Aorta (tissue), 5 donors: ENCODE measurements at places on chromosomes 16 and 17. TPM values are rescaled to one million over a fixed set of nuclear protein-coding genes. Genes with fewer than 3 reads are reported as not detected.
A peak's percentile ranks its signal among the peaks of the same experiment; 100 is the strongest.

DNA sequence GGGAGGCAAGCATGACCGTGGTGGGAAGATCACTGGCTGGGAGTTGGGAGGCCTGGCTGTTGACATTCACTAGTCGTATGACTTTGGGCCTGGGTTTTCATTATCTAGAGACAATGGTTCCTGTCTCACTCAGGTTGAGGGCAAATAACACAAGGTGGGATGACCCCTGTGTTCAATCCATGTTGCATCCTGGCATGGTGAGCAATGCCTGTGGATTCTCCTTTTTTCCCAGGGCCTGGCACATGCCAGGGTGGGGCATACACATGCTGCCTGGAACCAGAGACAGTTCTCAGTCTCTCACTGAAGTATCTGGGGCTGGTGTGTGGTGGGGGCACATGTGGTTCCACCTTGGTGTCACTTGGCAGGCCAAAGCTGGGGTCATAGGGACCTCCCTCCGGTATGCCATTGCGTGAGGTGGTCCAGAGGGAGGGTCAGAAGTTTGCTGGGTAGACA is 5.4 kb downstream of the THRA start:
- no peak for DNase-seq

GRCh38 chr16:57386381-57386951 is 14.2 kb downstream of the CX3CL1 start:
- peak; percentile 50 for DNase-seq

GRCh38 chr16:67845291-67846062 is 1.3 kb upstream of the NUTF2 start:
- no peak for DNase-seq

GRCh38 chr16:68381363-68381724 is 67.0 kb downstream of the SMPD3 start:
- DNase-seq, result no peak

- no peak for DNase-seq
Observed at GRCh38 chr16:12162151-12162985, 185.8 kb downstream of the SNX29 start.

GRCh38 chr17:62663304-62663703 is 35.8 kb downstream of the MRC2 start:
- no peak for DNase-seq

DNA sequence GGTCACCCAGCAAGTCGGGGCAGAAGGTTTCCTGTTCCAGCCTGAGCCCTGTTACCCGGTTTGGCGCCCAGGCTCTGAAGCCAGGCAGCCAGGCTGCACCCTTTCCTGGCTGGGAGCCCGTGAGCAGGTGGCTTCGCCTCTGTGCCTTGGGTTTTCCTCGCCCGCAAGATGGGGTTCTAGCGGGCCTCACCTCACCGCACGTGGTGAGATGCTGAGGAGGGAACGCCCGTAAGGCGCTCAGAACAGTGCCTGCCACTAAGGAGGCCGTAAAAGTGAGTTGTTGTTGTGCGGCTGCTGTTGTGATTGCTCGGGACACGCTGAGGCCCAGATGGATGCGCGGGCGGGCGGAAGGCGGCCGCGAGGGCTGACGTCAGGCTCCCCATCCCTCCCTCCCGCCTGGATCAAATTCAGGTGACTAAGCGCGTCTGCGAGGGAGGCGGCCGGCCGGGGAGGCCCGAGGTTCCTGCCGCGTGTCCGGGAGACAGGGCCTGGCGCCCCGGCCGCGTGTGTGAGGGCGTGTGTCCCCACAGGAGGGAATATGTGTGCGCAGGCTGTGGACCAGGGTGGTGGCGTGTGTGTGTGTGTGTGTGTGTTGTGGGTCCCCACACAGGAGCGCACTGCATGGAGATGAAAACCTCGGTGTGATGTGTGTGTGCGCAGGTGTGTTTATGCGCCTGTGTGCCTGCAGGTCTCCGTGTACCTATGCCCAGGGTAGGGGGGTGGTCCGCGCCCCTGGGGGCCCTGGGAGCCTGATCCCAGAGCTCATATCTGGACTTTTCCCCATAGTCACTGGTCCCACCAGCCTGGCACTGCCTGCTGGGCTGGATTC is 4.3 kb downstream of the CAMKK1 start:
- peak; percentile 81 for DNase-seq

- DNase-seq, result peak; percentile 94
Observed at GRCh38 chr17:50200457-50201275, 765 bp downstream of the COL1A1 start.

DNA sequence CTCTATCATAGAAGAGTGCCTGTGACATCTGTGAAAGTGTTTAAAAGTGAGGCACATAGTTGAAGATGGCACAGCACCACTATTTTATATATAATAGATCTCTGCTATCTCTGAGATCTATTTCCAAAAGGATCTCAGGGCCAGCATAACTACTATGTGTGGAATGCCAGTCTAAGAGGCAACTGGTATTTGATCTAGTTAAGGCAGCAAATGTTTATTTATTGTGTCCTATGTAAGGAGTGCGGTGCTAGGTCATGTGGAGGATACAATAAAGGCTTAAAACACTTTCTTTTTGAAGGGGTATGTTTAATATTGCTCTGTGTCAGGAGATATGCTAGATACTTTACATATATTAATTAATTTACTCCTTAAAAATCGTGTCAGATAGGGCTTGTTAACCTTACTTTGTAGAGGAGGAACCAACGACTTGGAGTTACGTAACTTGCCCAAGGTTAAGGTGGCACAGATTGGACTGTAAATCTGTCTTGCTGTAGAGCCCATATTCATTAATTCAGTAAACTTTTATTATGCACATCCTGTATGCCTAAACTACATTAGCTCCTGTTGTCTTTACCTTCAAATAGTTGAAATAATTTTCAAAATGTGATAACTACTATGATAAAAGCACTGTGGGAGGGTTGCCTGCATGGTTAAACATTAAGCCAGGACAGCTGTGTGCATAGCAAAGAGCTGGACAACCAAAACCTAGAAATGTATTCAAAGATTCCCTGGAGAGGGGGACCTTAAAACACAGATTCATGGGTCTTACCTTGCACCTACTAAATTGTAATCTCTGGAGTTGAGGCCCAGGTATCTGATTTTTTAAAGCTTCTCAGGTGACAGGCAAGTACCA is 83.3 kb downstream of the NLK start:
- DNase-seq, result no peak

DNA sequence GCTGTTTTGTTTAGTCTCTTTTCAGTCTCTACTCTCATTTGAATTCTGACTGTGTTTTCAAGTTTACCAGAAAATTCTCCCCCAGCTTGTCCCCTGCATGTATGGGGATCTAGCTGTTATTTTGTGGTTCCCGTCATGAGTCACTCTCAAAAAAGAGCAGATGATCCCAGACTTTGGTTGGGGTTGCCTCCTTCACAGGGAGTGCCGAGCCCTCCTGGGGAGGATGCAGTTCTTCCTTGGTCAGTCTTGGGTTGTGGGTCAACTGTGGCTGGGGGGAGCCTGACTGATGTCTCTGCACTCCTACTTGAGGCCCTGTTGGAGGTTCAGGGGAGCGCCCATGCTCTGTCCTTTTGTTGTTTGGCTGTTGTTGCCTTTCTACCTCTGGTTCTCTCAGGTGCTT is 37.7 kb downstream of the EPN2 start:
- DNase-seq, result no peak

GRCh38 chr17:17987187-17987896 is 14.7 kb downstream of the DRC3 start:
- no peak for DNase-seq

DNA sequence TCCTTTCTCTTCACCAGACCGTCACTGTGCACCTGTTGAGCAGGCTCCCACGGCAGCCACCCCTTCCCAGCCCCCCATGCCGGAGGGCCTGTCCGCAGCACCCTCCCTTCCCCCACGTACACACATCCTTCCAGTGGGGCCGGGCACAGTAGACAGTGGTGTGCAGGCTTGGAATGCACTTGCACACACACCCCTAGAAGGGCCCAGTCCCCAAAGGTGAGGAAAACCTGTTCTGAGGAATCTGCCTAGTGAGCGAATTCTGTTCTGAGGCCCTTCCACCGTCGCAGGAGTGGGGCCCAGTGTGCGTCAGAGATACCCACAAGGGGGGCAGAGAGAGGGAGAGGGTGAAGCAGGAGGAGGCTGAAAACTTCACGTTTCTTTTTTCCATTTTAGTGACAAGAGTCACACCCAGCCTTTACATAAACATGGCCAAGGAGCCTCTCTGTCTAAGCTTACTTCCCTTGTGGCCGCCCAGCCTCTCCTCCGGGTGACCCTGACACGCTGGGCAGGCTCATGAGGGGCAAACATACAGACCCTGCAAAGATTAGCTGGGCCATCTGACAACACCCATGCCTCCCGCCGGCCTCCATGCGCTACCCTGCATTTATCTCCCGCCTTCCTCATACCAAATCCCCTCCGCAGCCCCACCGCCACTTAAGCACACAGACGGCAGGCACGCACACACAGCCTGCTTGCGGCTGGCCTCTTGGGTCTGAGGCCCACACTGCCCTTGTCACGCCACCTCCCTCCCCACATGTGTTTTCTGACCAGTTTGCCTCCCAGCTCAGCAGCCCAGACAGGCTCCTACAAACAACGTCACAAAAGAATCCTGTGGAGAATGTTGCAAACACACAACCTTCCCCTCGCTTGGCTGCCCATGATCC is 1.8 kb downstream of the ZBTB4 start:
- DNase-seq, result peak; percentile 83

- no peak for DNase-seq
Observed at GRCh38 chr16:13791095-13791494, 128.9 kb upstream of the ERCC4 start.

GRCh38 chr17:31269036-31269577 is 27.9 kb downstream of the OMG start:
- no peak for DNase-seq

GRCh38 chr17:55770196-55770870 is 19.5 kb downstream of the PCTP start:
- no peak for DNase-seq

DNA sequence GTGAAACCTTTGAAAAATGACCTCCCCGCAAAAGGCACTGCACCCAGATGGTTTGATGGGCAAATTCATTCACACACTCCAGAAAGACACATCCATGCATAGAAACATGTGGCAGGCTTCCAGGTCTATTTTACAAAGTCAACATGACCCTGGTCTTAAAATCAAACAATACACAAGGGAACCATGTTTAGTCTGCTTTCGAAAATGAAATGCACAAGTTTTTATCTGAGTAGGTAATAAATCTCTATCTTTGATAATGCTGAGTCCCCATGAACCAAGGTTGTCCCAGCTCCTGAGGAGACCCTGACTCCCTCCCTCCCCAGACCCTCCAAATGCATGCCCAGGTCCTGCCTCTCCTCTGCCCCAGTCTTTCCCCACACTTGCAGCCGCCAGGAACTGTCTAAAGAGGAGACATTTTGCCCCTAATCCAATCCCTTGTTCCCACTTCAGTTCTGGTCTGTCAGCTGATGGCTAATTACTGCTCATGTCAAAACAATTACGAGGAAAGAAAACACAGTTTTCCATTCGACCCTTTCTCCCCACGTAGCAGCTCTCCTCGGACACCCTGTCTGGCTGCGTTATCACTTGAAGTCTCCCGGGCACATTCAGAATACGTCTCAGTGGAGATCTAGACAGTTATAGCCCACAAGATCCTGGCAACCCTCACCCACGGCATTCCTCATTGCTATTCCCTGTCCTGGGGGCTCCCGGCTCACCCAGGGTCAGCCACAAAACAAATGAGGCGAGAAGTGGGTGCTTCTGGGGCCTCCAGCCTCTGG is 68.8 kb upstream of the RCVRN start:
- no peak for DNase-seq

GRCh38 chr17:16482253-16482652 is 9.7 kb downstream of the LRRC75A start:
- no peak for DNase-seq

DNA sequence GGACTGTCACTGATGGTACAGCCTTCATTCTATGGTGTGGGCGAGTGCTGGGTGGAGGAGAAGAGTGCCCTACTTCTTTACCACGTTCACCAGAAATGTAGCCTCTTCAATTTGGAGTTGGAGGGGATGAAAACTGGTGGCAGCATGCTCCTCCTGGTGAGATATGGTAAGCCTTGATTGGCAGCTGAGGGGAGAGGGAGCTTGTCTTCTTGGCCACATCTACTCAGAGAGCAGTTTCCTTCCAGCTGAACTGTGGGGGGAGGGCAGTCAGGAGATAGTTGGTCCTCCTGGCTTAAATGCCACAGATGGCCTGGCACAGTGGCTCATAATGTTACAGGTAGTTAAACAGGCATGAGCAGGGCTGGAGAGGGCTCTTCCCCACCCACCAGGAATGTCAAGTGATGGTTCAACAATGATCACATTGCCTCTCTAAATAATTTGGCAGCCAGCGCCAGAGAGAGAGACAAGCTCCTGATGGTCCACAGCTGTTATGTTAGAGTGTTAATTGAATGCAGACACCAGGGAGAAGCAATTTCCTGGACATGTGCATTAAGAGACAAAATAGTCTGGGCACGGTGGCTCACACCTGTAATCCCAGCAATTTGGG is 9.0 kb upstream of the MAPK3 start:
- DNase-seq, result no peak

- peak; percentile 94 for DNase-seq
Observed at GRCh38 chr17:7035591-7036368, at the start of gene SLC16A13. Gene SLC16A13, plus strand, starts transcription at chr17:7036015. Its CDS starts 368 bp downstream, at chr17:7036383.

DNA sequence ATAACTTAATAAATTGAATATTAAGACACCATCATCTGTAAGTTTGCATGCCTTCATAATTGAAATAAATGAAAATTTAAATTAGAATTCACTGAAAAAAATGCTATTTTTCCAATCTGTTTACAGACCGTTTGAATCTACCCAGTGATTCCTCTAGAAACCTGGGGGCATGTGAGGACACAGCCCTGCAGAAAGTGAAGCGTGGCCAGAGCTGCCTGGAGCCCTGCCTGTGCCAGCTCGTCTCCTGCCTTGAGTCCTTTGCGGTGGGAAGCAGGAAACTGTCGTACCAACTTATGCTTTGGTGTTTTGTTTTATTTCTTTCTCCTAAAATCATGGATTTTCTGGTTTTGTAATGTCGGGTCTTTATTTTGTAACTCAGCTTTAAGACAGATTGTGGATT is 67.8 kb upstream of the FA2H start:
- DNase-seq, result no peak

GRCh38 chr16:86046667-86047270 is 147.8 kb downstream of the IRF8 start:
- DNase-seq, result no peak

The KRT12 gene
- not detected for total RNA-seq

The PDPK1 gene
- total RNA-seq, result 46.4 TPM

The ABCC3 gene
- 54.9 TPM for total RNA-seq

The CLN3 gene
- total RNA-seq, result 27.2 TPM

The TMEM98 gene
- total RNA-seq, result 39.3 TPM

The DPEP1 gene
- total RNA-seq, result not detected

The SLC52A1 gene
- not detected for total RNA-seq

The NOXO1 gene
- not detected for total RNA-seq

The EMC6 gene
- 25.7 TPM for total RNA-seq

The AMZ2 gene
- 32.4 TPM for total RNA-seq

The ZNF597 gene
- 3.2 TPM for total RNA-seq

The C17orf78 gene
- not detected for total RNA-seq

The CRAMP1 gene
- total RNA-seq, result 24.2 TPM

The CLDN9 gene
- 0.18 TPM for total RNA-seq

The TP53 gene
- total RNA-seq, result 26.8 TPM

The TNRC6C gene
- 45.7 TPM for total RNA-seq

The MILR1 gene
- total RNA-seq, result 29.8 TPM

The NATD1 gene
- 7.2 TPM for total RNA-seq

The MYO15A gene
- 3.1 TPM for total RNA-seq

The TPSG1 gene
- total RNA-seq, result not detected

The PRR11 gene
- total RNA-seq, result 0.62 TPM

The TBC1D3G gene
- total RNA-seq, result not detected

The OSBPL7 gene
- total RNA-seq, result 10.7 TPM

The ABCA6 gene
- total RNA-seq, result 31.6 TPM

The TEX14 gene
- total RNA-seq, result 0.24 TPM

The DNAH9 gene
- total RNA-seq, result 0.18 TPM

The MT1F gene
- total RNA-seq, result 19.1 TPM

The FTO gene
- 84.5 TPM for total RNA-seq
